ENCODE measurements at places on chromosomes 3 and 15.

GRCh38 chr15:63499611-63500010 lies 4.8 kb upstream of the USP3 start:
- no peak for DNase-seq

GRCh38 chr3:48798998-48799397 lies 48.7 kb downstream of the PRKAR2A start:
- DNase-seq, result no peak

DNA sequence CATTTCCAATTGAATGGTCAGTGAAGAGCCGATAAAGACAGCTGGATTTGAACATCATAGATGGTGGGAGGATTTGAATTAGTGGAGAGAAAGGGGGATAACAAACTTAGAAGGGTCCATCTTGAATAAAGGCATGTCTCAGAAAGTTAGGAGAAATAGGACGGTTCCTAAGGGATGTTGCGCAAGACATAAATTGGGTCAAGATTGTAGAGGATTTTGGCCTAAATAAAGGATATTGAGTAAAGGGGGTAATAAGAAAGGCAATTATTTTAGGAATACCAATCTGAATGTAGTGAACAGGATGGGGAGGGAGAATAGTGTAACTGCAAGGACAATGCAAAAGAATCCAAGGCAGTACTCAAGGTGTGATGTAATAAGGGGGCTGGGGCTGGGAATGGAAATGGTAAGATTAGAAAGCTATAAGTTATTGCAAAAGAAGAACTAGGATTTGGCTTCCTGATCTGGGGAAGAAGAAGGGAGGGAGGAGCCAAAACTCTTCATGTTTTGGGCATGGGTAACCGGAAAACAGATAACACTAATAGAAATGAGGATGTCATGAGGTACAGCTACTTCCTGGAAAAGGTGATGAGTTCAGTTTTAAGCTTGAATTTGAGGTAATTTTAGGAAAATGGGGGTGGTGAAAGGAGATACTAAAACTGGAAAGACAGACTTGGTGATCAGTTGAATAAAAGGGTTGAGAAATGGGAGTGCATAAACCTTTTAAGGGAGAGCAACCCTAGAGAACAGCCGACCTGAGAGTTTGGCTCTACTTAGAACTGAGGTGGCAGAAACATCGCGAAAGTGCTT lies 17.3 kb upstream of the TRPC1 start:
- DNase-seq, result no peak

GRCh38 chr3:196174652-196175051 lies 36.5 kb downstream of the ZDHHC19 start:
- no peak for DNase-seq

DNA sequence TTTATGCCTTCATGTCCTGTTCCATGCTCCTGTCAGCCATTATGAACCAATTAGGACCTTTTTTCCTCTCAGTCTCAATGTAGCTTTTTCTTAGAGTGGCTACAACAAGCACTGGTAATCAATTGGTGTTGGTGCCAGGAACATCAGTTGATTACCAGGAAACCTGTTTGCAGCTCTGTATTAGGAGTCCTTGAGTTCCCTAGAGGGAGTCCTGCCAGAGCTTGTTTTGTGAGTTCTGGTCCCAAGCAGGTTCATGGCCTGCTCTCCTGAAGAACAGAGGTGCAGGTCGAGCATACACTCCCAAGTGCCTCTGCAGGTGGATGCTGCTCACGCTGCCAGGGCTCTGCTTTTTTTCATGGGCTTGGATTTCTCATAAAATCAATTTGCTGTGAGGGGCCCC lies 137.9 kb upstream of the PRR23C start:
- no peak for DNase-seq

GRCh38 chr15:57861034-57861638 lies 154.6 kb downstream of the POLR2M start:
- DNase-seq, result peak; percentile 44

Measured in AG04450 (cell line).